ENCODE measurements at places on chromosomes 2 and 18.

- DNase-seq, result no peak
These were observed 14.3 kb downstream of the DSG2 start for GRCh38 chr18:31512203-31512764.

GRCh38 chr2:233129351-233129978 is 69.3 kb downstream of the INPP5D start:
- no peak for DNase-seq

DNA sequence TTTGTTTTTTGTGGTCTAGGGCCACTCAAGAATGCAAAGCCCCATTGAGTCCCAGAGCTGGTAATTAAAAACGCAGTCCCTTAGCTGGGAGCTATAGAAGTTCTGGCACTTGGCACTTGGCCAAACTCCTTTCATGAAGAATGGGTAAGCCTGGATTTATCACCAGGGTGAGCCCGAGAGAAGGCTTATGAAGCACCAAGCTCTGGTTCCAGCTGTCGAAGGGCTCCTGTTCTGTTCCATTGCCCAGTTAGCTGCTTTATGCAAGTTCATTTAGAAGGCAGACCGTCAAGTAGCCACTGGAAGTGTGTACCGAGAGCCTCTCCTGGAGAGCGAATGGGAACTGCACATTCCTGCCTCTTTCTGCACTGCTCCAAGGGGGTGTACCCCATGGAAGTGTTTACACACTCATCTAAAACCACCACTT is 14.2 kb downstream of the ECEL1 start:
- DNase-seq, result no peak

DNA sequence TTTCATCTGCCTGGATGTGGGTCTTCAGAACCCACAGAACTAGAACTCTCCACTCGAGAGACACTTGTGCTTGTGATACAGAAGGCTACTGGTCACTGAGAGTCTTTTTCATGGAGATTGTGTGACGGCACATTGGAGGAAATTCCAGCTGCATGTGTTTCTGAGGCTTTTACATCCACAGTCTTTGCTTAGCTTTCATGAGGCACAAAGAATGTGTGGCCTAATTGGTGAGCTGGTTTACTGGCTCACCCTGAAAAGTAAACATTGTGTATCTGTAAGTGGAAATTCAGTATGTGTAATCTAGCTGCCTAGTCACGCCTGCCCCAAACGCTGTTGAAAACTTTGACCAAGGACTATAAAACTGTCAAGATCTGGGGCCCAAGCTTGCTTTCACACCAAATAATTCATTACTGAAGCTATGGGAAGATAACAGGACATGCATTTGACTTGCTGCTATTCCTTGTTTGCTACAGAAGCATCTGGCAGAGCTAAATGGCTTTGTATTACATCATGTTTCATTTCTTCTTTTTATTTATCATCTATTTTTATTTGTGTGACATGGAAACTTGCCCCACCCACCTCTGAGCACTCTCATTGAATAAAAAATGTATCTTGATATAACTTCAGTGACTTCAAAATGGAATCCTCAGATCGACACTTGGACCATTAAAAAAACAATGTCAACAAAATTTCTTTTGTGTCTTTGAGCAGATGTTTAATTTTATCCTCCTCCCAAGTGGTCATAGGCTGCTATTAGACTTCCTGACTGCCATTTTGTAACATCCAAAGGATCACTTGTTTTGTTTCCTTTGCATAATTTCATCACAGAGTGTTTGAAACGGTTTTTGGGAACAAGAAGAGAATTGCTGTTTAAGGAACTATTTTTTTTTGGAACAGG is 80.2 kb downstream of the EFEMP1 start:
- DNase-seq, result no peak

- DNase-seq, result no peak
These were observed 443.4 kb downstream of the ZNF516 start for GRCh38 chr18:76051396-76052226.

GRCh38 chr2:88481691-88482336 is 29.3 kb upstream of the FOXI3 start:
- no peak for DNase-seq

- no peak for DNase-seq
These were observed 1501.1 kb upstream of the PIK3C3 start for GRCh38 chr18:40453903-40454302.

DNA sequence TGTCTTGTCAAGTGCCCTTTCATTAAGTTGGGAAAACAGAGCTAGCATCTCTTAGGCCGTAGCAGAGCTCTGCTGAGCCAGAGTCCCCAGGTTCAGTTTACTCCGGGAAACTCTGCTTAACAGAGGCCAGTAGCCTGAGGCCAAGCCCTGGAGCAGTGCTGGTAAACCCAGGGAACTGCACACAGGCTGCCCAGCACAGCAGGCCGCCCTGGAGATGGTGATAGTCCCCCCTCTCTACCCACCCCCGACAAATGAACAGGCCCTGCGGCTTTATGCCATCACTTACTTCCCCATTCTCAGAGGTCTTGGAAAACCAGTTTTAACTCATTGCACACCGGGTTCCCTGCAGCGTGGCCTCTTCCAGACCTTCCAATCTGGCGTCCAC is 3.5 kb downstream of the CNNM4 start:
- no peak for DNase-seq

DNA sequence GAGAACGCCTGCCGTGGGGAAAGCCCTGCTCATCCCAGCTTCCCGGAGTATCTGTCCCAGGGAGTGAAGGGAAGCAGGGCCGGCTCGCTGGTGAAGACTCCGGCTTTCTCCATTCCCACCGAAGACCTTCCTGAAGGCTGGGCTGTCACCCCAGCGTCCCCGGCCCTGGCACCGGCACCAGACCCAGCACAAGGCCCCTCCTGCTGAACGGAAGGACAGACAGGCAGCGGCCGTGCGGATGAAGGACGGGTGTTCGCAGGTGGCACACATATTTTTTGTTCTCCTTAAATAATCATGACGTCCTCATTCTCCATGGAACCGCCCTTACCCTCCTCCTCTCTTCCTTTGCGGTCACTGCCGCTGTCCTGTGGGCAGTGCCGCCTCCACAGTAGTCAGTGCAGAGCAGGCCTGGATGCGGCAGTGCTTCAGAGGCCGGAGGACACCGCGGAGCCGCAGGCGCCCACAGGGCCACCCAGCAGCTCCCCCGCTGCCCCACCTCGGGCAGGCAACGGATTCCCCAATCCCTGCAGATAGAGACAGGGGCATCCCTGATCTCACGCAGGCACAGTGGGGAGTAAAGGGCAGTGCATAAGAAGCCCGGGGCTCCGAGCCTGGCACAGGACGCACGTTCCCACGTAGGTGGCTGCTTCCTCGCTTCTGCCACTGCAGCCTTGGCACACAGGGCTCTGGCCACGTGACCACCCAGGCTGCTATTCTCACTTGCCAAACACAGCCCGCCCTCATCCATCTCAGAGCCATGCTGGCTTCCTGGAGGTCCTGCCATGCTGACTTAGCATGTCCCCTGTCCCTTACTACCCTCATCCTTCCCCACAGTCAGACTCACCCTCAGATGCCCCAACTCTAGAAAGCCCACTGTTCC is 229.7 kb downstream of the EIPR1 start:
- DNase-seq, result no peak

- no peak for DNase-seq
These were observed 13.6 kb downstream of the ABI2 start for GRCh38 chr2:203341741-203342310.

GRCh38 chr2:29322011-29322410 is 206.8 kb downstream of the CLIP4 start:
- no peak for DNase-seq

DNA sequence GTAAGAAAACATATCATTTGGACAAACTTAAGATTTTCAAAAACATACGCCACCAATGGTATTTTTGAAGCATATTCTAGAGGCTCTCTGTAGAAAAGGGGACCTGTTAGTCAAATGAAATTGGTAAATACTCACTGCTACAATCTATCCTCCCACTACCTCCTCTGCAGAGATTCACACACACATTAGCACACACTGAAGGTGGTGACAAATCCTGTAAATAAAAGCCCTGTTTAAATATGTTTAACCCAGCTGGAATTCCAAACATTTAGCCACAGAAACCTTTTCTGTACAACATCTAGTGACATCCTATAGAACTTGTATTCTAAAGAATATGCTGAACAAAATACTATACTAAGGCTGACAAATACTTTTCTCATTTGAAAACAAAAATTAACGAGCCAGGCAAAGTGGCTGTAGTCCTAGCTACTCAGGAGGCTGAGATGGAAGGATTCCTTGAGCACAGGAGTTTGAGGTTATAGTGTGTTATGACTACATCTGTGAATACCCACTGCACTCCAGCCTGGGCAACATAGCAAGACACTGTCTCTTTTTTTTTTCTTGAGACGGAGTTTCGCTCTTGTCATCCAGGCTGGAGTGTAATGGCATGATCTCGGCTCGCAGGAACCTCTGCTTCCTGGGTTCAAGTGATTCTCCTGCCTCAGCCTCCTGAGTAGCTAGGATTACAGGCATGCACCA is 25.9 kb downstream of the ALS2 start:
- no peak for DNase-seq

- DNase-seq, result no peak
These were observed 36.7 kb downstream of the WDFY1 start for GRCh38 chr2:223908304-223908998.

DNA sequence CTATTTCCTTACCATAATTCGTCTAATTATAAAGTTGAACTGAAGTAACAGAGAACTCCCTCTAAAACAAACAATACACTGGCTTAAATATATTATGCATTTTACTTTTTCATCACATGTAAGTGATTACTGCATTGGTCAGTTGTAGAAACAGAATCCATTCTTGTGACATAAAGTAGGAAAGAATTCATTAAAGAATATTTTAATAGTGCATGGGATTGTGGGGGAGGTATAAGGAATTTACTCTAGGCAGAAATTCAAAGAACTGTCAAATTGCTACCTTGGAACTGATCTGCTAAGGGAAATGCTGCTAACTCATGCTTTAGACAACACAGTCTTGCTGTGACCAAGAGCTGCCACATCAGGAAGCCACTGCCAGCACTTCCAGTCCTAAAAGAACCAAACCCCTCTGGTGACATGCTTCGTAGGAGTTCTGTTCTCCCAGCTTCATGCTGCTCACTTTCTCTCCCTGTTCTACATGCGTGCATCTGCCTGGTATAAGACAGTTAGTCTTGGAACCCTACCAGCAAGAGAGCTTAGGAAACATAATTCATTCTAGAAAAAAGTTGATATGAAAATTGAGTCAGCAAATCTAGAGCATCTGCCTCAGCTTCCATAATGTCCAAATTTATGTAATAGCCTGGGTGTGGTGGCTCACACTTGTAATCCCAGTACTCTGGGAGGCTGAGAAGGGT is 1137.6 kb upstream of the NXPH2 start:
- no peak for DNase-seq

DNA sequence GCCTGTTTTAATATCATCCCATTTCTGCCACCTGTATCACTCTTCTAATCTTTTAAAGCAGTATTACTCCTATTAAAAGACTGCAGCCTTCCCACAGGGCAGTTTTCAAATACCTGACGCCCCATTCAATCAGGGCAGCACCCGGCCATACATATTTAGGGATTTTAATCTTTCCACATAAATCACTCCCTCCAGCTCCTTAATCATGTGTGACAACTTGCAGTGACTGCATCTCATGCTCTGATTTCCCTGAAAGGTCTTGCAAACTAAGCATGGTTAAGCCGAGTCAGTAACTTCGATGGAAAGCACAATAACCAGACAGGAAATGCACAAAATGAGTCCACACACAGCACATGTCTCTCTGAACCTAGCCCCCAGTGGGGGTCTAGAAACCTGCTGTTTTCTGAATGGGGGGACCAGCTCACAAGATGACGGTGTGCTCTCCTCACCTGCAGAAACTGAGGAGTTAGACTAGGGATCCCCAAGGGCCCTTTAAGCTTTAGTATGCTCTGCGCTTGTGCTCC is 116.9 kb upstream of the CREB1 start:
- DNase-seq, result no peak

- no peak for DNase-seq
These were observed 79.4 kb downstream of the SPRED2 start for GRCh38 chr2:65353046-65353445.

DNA sequence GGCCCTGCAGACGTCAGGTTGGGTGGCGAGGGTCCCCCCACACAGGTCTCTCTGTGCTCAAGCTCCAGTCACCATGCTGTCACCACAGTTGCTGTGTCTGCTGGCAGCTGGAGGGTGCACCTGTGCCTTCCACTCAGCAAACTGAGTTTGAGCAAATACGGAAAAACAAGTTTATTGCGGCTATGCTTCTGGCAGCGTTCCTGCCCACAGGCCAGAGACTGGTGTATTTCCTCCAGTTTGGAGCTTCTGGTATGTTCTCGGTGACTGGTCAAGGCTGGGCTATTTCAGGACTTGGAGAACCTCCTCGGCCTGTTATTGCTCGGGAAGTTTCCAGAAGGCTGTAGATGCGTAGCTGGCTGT is 132.6 kb downstream of the SEPTIN10 start:
- DNase-seq, result no peak

DNA sequence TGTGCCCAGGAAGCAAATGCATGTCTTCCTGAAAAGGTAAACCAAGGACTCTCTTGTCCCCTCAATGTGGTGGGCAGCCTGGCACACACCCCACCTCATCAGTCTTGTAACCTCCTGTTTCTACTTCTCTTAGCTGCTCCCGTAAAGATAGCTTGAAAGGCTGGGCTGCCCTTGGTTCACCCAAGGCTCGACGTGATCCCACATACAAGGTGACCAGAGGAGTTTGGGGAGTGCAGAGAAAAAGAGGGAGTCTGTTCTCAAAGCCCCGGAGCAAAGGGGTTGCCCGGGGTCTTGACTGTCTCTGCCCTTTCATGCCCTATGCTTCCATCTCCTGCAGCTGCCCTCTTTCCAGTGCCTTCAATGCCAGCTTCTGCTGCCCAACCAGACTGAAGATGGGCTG is 18.3 kb upstream of the FOSL2 start:
- DNase-seq, result no peak

DNA sequence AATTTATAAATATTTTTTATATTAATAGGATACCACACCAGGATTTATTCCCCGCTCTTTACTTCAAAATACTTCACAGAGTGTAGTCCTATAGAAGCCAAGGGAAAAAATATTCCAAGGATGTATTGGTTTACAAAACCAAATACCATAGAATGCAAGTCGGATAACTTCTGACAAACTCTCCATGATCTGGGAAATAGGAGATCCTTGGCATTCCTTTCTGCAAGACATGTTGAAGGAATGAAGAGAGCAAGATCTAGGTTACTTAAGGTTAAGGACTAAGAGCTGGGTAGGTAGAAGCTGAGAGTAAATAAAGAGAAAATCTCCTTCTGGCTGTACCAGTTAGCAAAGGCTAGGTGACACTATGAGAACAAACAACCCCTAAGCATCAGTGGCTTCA is 141.2 kb downstream of the LRATD1 start:
- no peak for DNase-seq

Measured in heart left ventricle (tissue), 16 donors.